ENCODE measurements at places on chromosomes 4 and X.

DNA sequence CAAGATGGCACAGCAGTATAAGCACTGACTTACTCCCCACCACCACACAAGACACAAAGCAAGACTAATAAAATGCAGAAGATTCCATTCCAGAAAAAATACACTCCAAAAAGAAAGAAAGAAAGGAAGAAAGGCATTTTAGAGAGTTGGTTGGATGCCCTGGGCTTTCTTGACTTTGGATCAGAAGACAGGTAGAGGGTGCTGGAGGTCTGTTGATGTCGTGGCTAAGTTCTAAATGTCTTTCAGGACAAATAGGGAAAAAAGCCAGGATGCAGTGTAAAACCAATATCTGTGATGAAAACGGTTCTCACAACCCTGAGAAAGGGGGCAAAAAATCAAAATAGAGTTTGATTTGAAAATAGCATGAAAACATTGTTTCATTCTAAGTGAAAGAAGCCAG lies 555.2 kb upstream of the PRKX start:
- no peak for DNase-seq

DNA sequence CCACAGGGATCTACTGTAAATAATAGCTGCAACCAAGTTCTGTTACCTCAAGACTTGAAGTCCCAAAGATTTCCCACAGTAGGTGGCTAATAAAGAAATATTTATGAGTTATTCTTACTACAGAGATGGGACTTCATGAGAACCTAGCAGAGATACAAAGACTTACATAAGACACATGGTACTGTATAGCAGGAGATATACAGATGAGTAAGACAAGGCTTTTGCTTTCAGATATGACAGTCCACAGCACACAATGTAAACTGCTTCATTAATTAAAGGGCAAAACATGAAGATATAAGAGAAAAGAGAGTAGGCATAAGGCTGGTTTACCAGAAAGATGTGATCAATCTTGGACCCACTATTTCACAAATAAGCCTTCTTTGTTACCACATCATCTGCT lies 6.6 kb downstream of the ANKRD17 start:
- DNase-seq = no peak

DNA sequence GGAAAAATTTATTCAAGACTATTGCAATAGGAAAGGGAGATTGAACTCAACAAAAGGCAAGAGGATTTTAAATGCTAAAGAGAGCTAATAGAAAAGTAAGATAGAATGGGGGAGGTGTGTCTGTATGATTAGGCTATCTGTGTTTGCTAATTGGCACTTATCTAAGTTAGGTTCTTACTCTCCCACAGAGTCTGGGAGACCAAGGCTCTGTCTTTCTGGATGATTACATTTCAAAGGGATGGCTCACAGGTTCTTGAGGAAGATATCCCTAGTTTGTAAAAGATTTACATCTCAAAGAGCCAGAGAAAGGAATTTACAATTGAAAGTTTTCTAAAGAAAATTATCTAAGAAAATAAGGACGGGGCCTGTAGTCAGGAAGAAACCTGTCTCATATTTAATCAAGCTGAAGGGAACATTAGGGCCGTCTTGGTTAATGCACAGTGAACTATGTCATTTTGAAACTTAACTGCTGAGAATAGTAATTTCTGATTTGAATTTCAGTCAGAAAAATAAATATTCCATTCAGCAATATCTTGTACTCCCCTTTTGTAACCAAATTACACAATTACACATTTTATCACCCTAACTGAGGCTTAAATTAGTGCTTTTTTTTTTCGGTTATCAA lies 75.8 kb downstream of the MAGEB10 start:
- DNase-seq = no peak

GRCh38 chr4:110633358-110634341 lies 10.8 kb upstream of the PITX2 start:
- no peak for DNase-seq

GRCh38 chr4:127236889-127237288 lies 395.9 kb upstream of the INTU start:
- no peak for DNase-seq

DNA sequence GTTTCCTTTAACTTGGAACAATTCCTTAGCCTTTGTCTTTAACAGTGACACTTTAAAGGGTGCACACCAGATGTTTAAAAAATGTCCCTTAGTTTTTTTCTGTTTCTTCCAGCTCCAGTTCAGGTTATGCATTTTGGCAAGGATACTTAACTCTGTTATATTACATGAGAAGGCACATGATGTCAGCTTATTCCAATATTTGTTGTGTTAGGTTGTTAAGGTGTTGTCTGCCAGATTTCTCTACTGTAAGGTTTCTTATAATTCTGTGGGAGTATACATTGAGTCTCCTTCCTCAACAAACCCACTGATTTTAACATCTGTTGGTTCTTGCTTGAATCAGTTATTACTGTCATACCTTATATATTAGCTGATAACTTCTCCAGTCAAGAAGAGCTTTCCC lies 33.3 kb downstream of the REST start:
- no peak for DNase-seq
